ENCODE measurements at places on chromosomes 7 and 10.

- no peak for DNase-seq
Measured at GRCh38 chr7:96697822-96698221, 11.8 kb downstream of the SEM1 start.

- DNase-seq = no peak
Measured at GRCh38 chr10:28952523-28952922, 275.2 kb downstream of the BAMBI start.

DNA sequence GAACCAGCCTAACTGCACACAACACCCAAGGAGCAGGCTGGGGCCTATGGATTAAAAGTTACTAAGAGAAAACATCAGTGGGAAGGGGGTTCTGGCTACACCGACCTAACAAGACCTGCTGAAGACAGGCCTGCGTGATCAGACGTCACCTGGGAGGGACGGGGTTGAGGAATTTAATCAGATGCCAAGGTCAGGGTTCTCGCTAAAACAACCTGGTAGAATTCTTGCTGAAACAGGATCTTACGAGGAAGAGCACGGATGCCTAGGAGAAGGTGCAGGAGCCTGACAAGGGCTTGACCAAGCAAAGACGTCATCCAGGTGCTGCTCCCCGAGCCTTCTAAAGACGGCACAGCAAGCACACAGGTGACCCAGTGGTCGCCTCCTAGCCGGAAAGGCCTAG is 1.6 kb downstream of the IDI2 start:
- no peak for DNase-seq

DNA sequence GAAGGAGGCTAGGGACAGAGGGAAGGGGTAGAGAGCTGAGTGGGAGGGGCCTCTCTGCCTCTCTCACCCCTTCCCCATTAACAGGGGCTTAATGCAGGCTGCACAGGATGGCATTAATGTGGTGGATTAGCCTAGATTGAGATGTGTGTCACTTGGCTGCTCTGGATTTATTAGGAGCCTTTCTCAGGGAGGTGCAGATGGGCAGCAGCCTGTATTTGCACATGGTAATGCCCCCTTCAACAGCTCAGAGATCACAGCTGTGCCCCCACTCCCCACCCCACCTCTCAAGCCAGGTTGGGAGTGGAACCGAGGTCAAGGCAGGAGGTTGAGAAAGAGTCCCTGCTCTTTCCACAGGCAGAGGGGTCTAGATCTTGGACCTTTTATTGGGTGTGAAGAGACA is 7.3 kb downstream of the PITX3 start:
- no peak for DNase-seq

DNA sequence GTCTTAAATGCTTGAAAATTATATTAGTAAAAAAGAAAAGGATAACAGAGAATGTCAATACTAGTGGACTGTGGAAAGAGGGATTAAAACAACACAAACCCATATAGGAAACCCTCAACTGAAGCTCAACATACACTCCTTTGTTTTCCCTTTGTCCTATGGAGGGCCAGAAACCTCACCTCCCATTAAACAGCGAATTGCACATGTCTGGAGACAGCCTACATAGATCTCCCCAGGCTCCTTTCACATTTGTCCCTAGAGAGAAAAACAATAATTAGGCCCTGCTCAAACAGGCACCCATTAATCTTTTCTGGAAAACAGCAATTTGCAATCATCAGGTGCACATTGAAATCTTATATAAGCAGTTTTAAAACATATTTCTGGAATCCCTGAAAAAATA is 87.6 kb upstream of the SEMA3D start:
- no peak for DNase-seq

DNA sequence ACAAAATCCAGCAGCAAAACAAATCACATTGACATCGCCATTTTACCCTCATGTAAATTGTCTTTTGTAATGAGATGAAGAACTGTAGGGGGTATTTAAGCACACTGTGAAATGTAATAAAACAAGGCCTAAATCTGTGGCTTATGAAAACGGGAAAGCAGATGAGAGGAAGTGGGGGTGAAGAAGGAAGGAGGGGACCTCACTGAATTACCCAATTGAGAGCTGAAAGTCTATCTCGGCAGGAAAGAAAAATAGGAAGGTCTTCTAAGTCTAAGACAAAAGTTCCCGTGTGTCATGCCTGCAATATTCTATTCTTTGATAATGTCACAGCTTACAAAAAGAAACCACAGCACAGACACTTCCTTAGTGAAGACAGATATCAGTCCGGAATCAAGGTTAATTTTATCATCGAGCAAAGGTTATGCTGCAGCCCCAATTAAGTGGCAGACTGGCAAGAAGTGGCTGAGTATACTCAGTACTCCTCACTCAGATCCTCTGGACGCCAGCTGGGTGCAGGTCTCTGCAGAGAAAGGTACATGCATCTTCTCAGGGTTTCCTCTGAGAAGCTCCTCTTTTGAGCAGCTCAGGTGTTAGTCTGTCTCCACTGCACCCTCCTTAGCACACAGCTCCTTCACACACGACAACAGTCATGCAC is 239.7 kb downstream of the FANK1 start:
- DNase-seq = no peak

DNA sequence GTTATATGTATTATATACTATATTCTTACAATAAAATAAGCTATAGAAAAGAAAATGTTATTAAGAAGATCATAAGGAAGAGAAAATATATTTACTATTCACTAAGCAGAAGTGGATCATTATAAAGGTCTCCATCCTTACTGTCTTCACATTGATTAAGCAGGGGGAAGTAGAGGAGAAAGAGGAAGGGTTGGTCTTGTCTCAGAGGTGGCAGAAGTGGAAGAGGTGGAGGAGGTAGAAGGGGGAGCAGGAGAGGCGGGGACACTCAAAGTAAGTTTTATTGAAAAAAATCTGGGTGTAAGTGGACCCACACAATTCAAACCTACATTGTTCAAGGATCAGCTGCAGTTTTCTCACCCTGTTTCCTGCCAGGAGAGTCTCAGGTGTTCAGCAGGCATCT is 28.9 kb upstream of the ERCC6 start:
- DNase-seq = no peak

DNA sequence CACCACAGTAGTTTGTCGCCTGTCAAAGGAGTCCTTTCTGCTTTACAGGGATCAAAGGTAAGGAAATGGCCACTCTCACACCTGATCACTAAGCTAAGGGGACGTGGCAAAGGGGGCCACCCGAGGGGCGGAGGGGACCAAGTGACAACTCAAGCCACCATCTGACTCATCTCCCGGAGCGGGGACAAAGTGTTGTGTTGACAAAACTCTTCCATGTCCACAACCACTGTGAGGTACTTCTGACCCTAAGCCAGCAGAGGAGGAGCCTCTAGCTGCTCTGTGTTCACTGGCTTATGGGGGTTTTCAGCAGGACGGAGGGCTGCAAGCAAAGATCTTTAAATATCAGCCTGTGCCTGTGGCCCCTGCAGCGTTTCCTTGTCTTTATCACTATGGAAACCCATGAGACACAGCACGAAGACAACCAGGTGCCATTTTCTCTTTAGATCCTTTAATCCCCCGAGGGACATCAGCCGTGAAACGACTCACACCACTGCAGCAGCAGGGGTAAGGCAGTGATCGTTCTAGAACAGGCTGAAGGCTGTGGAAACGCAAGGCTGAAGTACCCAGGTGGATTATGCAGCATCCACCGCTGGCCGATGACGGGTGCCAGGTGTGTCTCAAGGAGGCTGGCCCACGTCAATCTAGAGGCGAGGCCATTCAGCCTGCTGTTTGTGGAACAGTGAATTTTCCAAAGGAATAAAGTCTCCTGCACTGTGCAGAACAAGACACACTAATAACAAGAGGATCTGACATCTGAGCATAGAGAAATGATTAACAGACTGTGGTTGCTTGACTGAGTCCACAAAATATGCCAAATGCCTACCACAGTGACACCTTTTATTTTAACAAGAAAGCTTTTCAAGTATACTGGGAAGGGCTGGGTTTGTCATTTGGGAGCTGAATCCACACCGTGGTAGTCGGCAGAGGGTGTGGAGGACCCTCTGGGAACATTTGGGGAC is 26.6 kb upstream of the DDC start:
- no peak for DNase-seq

GRCh38 chr7:155530601-155531000 is 15.8 kb downstream of the CNPY1 start:
- DNase-seq = no peak

- DNase-seq = no peak
Measured at GRCh38 chr7:13986208-13986607, 3.3 kb downstream of the ETV1 start.

DNA sequence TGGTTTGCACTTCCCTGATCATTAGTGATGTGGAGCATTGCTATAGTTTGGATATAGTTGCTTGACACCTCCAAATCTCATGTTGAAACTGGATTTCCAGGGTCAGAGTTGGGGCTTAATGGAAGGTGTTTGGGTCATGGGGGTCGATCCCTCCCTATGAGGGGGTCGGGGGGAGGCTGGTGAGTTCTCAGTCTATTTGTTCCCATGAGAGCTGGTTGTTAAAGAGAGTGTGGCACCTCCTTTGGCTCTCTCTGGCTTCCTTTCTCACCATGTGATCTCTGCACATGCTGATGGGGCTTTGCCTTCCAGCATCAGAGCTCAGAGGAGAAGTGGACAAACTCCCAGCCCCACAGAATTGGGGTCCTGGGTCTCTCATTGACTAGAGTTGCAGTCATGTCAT is 36.8 kb upstream of the BAMBI start:
- DNase-seq = no peak

DNA sequence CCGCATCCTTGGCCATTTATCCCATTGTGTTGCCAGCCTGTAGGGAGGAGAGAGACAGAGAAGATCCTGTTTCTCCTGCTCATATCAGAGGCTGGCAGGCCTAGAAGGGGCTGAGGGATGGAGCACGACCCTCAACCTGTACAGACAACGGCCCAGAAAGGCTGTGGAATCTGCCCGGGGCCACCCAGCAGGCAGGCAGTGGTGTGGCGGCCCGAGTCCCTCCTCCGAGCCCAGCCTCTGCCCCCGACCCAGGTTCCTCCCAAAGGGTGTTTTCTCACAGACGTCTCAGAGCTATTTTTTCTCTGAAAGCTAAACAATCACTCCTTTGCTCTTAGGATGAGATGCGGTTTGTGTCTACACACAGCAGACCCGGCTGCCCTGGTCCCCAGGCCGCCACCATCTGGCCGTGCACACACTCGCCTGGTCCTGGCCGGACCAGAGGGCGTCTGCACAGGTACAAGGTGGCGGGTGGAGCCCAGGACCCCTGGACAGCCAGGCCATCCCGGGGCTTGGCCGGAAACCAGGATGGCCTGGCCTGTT is 69.3 kb downstream of the FOXL3 start:
- DNase-seq = no peak

DNA sequence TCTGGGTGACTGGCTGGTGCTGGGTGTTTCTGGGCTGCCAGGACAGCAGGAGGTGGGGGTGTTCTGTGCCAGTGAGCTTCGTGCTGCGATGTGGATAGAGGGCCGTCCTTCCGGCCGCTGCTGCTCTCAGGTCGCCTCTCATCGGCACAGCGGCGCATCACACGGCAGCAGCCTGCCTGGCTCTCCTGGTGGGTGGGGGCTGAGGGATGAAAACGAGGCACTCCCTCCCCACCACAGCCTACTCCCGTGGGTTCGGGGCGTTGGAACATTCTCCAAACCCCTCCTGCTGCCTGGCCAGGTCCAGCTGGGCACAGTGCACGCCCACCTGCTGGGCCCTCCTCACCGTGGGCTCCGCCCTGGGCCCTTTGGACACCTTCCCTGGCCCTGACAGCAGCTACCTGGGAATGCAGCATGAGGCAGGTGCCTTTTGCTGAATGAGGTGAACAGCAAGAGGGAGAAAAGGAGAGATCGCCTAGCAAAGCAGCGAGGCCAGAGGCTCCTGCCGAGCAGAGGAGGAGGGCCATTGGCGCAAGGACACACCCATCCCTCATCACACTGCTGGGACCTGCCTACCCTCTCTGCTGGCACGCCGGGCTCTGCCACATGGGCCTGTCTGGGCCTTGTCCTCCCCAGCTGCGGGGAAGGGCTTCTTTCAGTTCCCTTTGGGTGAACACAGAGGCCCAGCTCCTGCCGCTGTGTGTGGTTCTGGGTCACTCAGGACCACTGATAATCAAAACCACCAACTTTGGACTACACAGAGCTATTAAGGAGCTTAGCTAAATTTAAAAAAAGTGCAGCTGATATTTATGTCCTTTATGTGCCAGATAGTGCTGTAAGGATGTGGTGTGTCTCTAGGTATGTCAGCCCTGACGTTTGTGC is 33.4 kb downstream of the INPP5A start:
- no peak for DNase-seq

GRCh38 chr10:129877773-129878371 is 86.2 kb downstream of the EBF3 start:
- DNase-seq = no peak

Measured in CD8-positive, alpha-beta memory T cell (primary cell).